NCI-H524 treated with DMSO at 0.1 percent for 48 hours (cell line): ENCODE measurements at places on chromosomes 3 and 15.

DNA sequence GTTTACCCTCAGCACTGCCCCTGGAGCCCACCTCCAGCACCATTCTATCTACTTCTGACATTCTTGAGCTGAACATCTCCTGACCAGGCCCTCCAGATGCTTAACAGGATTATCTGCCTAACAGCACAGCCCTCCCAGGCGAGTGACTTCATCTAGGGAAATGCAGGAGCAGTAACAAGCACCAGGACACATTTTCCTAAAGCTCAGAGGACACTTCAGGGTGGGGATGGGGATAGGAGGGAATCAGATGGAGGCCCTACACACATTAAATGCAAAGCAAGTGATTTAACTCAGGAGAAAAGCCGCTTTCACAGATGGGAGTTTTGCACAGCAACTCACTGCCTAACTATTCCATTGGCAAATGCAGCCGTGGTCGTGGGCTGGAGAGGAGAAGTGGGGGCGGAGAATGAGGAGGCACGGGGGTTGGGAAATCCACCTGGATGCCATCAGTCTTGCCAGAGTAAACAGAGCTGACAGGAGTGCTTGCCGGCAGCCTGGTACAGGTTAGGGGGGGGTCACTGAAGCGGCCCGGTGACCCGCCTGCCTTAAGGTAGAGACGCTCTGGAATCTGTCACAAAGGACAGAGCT lies 21.3 kb upstream of the BNC1 start:
- DNase-seq: peak; percentile 68

- DNase-seq: no peak
These were observed 568 bp upstream of the NEK4 start for GRCh38 chr3:52771334-52771681.

- no peak for DNase-seq
These were observed 68.7 kb upstream of the ADPGK start for GRCh38 chr15:72852273-72852672.

GRCh38 chr3:34863485-34863884 lies 775.8 kb upstream of the ARPP21 start:
- no peak for DNase-seq

- no peak for DNase-seq
These were observed 1.2 kb upstream of the EIF3J start for GRCh38 chr15:44535523-44536301.

DNA sequence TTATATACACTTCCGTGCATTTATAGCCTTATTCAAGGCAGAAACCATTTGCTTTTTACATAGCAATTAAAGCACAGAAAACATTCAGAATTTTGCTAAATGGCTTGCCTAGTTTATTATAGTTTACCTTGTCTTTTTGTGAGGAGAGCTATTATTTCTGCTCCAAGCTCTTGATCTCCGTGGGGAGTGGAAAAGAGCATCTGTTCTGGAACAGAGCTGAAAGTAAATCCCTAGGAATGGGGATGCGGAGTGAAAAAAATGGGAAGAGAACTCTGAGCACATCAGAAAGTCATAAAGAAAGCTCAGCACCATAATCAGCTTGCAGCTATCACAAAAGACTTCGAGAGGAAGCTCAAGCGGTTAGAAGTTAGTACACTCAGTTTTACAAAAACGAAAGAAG lies 1006.7 kb downstream of the ROBO2 start:
- DNase-seq: no peak

DNA sequence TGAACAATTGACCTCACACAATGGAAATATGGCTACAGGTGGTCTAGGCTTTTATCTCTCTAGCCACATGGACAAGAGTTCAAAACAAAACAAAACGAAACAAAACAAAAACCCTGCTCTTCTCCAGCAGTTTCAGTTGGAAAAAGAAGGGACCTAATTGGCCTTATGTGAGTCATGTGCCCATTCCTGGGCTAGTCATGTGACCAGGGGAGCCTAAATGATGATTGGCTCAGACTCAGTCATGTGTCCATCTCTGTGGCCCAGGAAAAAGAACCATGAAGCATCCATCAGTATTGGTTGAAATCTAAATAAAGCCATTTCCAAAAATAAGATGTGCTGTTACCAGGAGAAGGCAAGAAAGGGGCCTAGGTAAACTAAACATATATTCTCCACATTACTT lies 96.8 kb downstream of the ANXA2 start:
- no peak for DNase-seq

GRCh38 chr3:1068985-1069384 lies 23.8 kb upstream of the CNTN6 start:
- no peak for DNase-seq

- DNase-seq: peak; percentile 82
These were observed 92.4 kb upstream of the ANKRD34C start for GRCh38 chr15:79190093-79190492.

DNA sequence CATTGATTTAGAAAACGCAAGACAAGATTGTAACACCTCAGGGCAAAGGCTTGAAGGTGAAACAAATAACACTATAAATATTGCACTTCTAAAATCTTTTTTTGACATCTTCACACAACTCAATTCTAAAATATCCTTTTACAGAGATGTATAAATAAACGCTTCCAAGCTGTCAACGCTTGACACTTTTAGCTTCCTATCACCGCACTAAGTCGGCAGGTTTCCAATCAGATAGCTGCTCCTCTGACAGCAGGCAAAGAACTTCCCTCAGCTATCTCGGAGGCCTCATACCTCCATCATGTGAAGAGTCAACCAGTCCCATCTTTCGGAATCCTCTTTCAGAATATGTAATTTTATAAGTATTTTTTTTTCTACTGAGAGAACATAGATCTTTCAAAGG lies 71.0 kb downstream of the PCOLCE2 start:
- no peak for DNase-seq

DNA sequence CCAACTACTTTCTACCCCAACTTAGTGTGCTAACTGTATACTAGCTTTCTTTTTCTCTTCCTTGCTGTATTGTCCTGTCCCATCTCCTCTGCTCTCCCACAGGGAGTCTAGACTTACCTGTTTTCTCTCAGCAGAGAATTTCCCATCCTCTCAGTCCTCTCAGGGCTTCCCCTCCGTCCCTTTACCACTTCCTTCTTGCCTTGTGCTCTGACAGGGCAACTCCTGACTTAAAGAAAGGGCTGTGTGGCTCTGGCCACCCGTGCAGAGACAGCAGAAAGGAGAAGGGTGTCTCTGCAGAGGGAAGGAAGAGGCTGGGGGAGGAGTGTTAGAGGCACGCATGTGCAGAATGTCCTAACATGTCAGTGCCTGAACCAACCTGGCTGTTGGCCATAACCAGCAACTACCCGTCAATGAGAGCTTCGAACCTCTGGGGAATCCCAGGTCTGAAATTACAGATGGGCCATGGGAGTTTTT lies at the start of gene GCSAM:
Gene GCSAM, minus strand, starts transcription at position 274 of the 474 bp plus-strand sequence. Its CDS starts 128 bp downstream, at position 146.
- DNase-seq: no peak

GRCh38 chr15:43293432-43293831 lies 26.7 kb upstream of the TGM5 start:
- no peak for DNase-seq

DNA sequence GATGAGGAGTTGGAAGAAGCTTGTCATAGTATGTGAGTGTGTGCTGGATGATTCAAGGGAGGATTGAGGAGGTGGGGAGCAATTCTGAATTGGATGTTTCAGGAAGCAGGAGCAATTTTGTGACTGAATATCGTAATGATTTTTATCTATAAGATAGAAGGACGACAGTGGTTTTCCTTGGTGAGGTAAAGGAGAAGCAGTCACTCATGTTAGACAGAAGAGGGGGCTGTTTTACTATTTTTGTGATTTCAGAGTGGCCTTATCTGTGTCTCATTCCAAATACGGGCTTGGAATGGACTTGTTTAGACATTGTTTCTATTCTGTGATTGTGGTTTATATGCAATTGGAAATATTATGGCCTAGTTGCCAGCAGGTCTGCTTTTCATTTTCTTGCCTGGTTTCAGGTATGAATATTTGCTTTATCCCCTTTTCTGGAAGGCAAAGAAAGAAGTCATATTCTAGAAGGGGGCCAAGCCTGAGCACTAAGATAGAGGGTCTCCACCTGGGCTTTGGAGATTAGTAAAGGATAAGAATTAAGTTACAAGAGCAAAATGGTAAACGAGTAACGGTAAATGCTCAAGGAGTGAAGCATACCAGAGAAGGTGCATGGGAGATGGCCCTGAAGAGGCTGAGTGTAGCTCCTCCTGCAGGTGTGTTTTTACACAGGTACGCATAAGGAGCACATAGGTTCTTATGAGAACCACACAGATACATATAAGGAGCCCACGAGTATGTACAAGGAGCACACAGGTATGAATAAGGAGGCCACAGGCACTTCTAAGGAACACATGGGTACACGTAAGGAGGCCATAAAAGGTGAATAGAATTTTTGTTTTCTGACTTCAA lies 124.6 kb upstream of the KCNAB1 start:
- peak; percentile 43 for DNase-seq
